ENCODE measurements at places on chromosomes 1 and 21.

DNA sequence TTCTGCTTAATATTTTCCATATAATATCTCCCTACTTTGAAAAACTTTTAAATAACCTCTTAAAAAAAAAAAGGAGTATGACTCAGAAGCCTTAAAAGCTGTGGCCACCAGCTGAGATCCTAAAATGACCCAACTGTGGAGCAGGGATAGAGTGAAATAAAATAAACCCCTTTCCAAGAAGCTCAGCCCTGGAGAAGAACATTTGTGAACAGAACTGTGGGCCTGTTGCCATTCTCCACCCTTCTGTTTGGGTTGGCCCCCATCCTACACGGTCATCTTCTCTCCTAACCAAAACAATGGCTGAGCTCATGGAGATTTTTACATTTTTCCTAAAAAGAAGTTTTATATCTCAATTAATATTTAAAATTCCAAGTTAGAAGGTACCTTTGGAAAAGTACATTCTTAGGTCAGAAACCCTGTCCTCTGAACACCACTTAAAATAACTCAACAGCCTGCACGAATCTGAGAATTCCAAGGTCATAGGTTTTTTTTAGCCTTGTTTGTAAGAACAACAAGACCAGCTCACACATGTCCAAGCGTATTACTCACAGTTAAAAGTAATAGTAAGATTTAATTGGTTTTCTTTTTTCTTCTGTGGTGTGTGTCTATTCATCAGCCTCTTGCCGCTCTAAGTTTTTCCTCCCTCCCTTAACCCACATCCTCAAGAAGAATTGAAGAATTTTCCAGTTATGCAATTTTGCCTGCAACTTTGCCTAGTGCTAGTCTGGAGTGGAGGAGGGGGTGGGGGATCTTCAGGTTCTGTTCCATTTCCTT, 107.7 kb upstream of the ERRFI1 start:
- DNase-seq = peak; percentile 85

DNA sequence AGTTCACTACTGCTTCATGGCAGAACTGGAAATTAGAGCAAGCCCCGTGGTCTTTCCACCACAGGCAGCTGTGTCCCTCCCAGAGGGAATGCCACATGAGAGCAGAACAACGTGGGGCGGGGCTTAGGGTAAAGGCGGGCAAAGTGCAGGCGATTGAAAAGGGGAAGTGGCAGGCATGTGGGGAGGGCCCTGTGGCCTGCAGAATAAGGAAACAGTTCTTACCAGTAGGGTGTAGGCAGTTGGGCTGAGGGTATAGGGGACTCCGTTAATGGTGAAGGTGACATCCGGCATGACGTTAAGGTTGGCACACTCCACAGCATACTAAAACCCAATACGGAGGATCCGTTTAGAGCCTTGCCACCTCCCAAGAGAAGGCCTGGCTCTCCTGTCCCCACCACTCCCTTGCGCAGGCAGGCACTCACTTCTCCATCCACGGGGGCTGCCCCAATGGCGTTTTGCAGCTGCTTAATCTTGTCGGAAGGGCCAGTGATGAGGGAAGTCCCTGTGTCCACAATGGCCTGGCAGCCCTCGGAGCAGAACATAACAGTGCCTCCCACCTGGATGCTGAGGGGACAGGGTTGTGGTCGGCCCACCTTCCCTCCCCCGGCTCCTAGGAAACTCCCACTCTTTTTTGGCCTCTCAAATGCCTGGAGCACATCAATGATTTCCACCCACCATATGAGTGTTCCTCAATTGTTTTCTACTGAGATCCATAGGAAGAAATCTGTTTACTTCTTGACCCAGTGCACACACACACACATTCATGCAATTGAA, 9.1 kb upstream of the RAB7B start:
- DNase-seq = no peak

GRCh38 chr1:179305450-179305849, 11.9 kb downstream of the SOAT1 start:
- no peak for DNase-seq

GRCh38 chr1:72724951-72725861, 442.9 kb upstream of the NEGR1 start:
- no peak for DNase-seq

DNA sequence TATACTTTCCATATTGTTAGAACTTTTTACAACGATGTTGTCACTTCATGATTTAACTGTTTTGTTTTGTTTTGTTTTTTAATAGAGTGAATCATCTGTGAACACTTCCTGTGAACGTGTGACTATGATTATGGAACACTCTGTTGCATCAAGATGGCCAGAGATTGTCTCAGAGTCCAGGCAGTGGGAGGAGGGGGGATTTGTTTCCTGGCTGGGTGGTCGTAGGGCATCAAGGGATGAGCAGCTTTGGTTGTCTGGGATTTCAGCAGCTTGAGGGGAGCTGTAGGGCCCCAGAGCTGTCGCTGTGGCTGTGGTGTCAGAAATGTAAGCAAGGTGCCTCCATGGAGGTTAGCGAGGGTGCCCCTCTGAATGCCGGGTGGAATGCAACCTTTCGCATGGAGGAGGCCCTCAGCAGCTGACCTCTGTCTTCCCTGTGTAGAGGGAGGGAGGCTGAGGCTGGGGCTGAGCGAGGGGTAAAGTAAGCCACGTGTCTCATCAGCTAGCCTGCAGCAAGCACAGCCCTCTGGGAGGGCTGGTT, 21.4 kb downstream of the NEK2 start:
- no peak for DNase-seq

DNA sequence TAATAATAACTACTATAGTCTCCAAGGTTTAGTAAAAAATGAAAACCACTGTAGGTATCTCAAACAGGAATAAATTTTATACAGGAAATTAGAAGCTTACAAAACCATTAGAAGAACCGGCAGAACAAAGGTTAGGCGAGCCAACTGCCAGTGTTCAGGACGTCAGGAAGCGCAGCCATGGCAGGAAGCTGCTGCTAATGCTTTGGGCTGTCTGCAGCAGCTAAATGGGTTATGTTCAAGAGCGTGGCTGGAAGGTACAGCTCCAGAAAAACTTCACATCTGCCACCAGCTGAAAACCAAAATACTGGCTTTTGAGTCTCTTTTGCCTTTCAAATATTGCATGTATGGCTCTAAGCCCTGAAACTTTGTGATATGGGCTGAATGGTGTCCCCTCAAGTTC, 35.7 kb upstream of the MYSM1 start:
- no peak for DNase-seq

DNA sequence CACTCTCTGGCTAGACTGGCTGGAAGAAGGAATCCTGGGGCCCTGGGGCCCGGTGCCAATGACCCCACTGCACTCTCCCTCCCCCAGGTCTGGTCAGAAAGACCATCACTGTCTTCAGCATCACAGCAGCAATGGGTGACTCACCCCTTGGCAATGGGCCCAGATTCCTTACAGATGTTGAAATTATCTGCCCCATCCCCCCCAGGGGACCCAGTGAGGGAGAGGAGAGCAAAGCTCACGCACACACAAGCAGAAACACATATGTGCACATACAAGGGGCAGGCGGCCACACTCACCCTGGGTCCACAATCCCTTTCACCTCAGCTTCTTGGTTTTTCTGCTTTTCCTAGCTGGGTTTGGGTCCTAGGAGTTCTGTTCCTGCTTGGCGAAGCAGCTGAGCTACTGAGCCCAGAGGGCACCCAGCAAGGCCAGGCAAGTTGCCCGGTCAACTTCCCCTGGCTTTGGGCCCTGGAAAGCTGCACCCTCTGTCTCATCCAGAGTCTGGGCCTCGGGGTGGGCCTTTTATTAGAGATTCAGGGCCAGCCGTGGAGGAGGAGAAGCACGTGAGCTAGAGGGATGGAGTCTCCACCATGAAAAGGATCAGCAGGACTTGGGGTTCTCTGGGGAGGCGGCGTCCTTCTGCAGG, 2.6 kb downstream of the COL16A1 start:
- peak; percentile 95 for DNase-seq

- DNase-seq = no peak
Observed at GRCh38 chr1:160411271-160412027, 11.1 kb downstream of the VANGL2 start.

- DNase-seq = no peak
Observed at GRCh38 chr21:46148106-46148505, 7.3 kb downstream of the FTCD start.

DNA sequence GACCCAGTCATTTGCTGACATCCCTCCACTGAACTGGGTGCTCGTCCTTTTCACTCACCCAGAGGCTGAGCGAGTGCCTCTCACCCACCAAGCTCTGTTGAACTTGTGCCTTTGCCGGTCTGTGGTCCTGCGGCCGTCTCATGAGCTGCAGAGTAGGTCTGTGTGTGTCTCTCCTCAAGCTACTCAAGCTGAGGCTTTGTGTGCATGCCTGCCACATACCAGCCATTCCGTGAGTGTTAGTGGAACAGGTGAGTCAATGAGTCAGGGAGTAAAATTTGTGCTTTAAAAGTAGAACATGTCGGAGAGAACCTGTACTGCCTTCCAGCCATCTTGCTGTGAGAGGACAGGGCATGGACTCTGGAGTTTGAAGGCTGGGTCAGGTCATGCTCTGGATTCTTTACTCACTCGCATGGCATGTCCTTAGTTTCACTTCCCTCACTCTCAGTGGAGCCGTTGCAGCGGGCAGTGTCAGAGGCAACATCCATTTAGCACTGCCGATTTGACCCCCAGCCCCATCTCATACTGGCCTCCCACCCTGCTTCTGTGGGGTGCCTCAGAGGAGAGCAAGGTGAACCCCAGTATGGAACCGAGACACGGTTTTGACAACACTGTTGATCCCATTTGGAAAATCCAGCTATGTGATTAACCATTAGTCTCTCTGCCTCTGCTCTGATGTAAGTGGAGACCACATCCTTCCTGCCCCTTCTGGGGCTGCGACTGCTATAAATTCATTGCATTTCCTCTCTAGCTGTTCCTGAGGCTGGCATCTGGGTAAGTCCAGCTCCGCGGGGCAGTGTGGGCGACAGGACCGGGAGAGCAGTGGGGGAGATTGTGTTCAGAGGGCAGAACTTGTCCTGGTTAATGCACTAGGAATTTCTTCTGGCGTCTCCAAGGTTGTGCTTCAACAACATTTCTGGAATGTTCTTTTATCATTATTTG, at the start of gene NLRP3:
NLRP3 (plus strand) TSS at position 751 of the 939 bp plus-strand sequence. CDS start 2,628 bp downstream, outside the sequence.
- peak; percentile 63 for DNase-seq

DNA sequence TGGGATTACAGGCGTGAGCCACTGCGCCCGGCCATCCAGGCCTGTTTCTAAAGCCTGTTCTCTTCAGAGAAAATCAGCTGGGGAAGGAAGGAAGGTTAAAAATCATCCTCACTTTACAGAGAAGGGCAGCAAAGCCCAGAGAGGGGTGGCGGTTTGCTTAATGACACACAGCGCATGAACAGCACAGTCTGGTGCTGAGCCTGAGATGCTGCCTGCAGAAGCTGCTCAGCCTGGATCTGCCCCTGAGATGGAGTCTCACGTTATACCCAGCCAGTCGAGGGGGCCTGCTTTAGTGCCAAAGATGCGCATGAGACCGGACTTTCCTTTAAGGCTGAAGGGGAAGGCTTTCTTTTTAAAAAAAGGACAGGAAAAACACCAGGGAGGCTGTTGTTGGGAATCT, 21.3 kb downstream of the HTR6 start:
- DNase-seq = no peak
